Gastrocnemius medialis (tissue), 4 donors: ENCODE measurements at places on chromosomes 3 and 15. TPM values are rescaled to one million over a fixed set of nuclear protein-coding genes. Genes with fewer than 3 reads are reported as not detected.
A peak's percentile ranks its signal among the peaks of the same experiment; 100 is the strongest.

- no peaks in the 10 kb centered on the region for H3K36me3 ChIP-seq
- no peak overlapping the region for H3K27ac ChIP-seq
- H3K27me3 ChIP-seq: no peaks in the 10 kb centered on the region
These were observed 356.2 kb downstream of the SV2B start for GRCh38 chr15:91456251-91456718.

- H3K27ac ChIP-seq: no peak overlapping the region
- no peak for DNase-seq
- H3K27me3 ChIP-seq: no peaks in the 10 kb centered on the region
- H3K4me1 ChIP-seq: peaks cover 15% of the 10 kb centered on the region
- H3K36me3 ChIP-seq: peaks cover 11% of the 10 kb centered on the region
- no peak overlapping the region for H3K4me3 ChIP-seq
These were observed 76.3 kb downstream of the UBE3A start for GRCh38 chr15:25362545-25362944.

DNA sequence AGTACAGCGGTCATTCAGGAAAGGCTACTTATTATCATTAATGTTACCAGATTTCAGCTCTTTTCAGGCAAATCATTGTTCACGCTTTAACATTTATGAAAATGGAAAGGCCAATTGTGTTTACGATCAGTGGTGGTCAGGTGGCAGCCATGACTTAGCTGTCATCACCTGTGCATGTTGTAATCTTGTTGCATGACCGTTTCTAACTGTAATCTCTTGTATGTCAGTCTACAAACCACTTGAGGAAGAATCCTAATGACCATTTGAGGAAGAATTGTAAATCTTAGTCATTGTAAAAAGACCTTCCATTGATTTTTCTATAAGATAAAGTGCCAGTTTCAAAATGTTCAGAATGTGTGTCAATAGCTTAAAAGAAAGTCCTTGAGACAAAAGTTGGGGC lies 100.4 kb downstream of the SERPINI1 start:
- H3K27me3 ChIP-seq: no peaks in the 10 kb centered on the region
- H3K36me3 ChIP-seq: no peaks in the 10 kb centered on the region
- H3K4me3 ChIP-seq: no peak overlapping the region
- no peak for DNase-seq
- no peak overlapping the region for H3K27ac ChIP-seq

DNA sequence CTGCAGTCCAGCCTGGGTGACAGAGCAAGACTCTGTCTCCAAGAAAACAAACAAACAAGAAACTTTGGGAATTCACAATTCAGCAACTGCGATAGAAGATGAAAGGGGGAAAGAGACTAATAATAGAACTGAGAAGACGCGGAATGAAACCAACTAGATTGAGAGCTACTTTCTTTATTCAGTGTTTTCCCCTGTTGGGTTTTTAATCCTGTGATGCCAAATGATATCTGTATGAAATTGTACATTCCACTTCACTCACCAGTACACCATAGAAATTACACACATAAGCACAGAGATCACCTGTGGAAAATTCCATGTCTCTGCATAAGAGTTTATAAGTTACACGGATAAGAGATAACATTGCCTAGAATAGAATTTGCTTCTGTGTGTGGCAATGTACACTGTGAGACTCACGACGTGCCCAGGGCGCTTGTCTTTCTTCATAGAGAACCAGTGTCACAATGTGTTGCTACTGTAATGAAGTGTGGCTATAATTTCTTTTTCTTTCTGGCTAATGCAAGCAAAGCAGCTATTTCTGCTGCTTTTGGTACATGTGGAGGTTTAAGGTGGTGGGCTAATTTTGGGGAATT lies 17.7 kb upstream of the CHST2 start:
- no peaks in the 10 kb centered on the region for H3K36me3 ChIP-seq
- H3K4me3 ChIP-seq: no peak overlapping the region
- H3K27me3 ChIP-seq: no peaks in the 10 kb centered on the region
- no peaks in the 10 kb centered on the region for H3K4me1 ChIP-seq

- H3K4me1 ChIP-seq: no peaks in the 10 kb centered on the region
- no peak for DNase-seq
- no peaks in the 10 kb centered on the region for H3K36me3 ChIP-seq
These were observed 266.2 kb upstream of the IGF1R start for GRCh38 chr15:98382139-98382538.

GRCh38 chr3:48128774-48129173 lies 59.4 kb downstream of the CDC25A start:
- peaks cover 9% of the 10 kb centered on the region for H3K4me1 ChIP-seq
- H3K4me3 ChIP-seq: no peak overlapping the region
- H3K27ac ChIP-seq: peak overlapping the region; percentile 74
- DNase-seq: no peak

DNA sequence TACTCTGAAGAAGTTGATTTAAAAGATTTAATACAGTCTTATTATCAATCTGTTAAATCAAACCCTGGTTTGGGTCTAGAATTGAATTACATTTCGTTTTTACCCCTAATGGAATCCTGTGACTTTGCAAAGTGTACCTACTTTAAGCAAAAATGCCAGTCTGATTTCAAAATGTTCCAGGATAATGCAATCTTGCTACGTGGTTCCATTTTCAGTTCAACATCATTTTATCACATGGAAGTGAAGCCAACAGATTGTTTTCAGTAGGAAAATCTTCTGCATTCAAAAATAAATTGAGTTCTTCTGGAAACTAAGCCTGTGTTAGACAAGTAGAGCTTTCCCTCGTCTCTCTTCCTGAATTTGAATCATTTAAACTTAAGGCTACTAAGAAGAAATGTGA lies 356.4 kb downstream of the CHST2 start:
- no peak for DNase-seq
- H3K4me1 ChIP-seq: no peaks in the 10 kb centered on the region
- H3K27ac ChIP-seq: no peak overlapping the region
- no peaks in the 10 kb centered on the region for H3K36me3 ChIP-seq
- no peaks in the 10 kb centered on the region for H3K27me3 ChIP-seq
- H3K4me3 ChIP-seq: no peak overlapping the region

DNA sequence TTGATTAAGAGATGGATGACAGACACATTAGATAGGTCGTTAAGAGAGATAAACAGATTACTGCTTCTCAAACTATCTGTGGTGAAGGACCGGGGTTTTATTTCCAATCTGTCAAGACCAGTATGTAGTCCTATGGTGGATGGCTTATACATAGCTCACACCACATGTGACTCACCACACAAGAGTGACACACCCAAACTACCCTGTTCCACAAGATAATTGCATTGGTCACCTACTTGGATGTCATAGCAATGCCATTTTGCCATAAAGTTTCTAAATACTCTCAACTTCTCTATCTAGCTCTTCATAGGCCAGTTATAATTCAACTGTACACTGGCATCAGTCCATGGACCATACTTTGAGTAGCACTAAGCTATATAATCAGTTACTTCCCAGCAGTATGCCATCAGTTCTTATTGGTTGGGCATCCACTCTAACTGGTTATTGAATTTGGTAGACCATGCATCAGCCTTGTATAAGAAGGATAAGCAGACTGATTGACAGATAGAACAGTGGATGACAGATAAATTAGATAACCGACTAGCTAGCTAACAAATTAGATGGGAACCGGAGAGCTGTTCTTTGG lies 11.6 kb downstream of the WWTR1 start:
- no peak overlapping the region for H3K27ac ChIP-seq
- DNase-seq: no peak
- H3K4me1 ChIP-seq: peaks cover 26% of the 10 kb centered on the region

GRCh38 chr3:165464736-165465135 lies 268.6 kb upstream of the SLITRK3 start:
- no peak for DNase-seq
- no peaks in the 10 kb centered on the region for H3K36me3 ChIP-seq
- H3K4me1 ChIP-seq: no peaks in the 10 kb centered on the region
- no peak overlapping the region for H3K27ac ChIP-seq

- peaks cover 11% of the 10 kb centered on the region for H3K4me1 ChIP-seq
- H3K36me3 ChIP-seq: peaks cover 7% of the 10 kb centered on the region
- H3K27ac ChIP-seq: peak overlapping the region; percentile 44
- no peak overlapping the region for H3K4me3 ChIP-seq
- H3K27me3 ChIP-seq: no peaks in the 10 kb centered on the region
These were observed 100.8 kb upstream of the MEX3B start for GRCh38 chr15:82146576-82146975.

DNA sequence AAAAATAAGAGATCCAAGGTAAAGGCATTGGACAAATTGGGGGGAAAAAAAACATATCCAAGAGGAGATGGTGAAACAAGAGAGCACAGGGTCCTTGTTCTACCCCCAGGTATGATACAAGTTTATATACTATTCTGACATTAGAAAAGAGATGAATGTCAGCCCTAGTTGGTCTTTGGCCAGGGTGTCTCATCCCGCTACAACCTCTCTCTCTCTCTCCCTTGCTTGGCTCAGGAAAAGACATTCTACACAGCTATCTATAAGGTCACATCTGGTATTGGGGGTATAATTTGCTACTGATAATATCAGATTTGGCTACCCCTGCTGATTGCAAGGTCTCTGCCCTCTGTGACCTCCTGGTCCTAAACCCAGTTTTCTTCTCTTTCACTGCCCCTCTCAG lies 117.2 kb downstream of the GOLIM4 start:
- DNase-seq: no peak
- no peak overlapping the region for H3K27ac ChIP-seq
- H3K27me3 ChIP-seq: no peaks in the 10 kb centered on the region
- H3K4me1 ChIP-seq: no peaks in the 10 kb centered on the region

GRCh38 chr3:153958635-153959595 lies 162.3 kb upstream of the ARHGEF26 start:
- H3K4me1 ChIP-seq: no peaks in the 10 kb centered on the region
- H3K4me3 ChIP-seq: no peak overlapping the region
- no peaks in the 10 kb centered on the region for H3K36me3 ChIP-seq
- no peak overlapping the region for H3K27ac ChIP-seq
- no peak for DNase-seq

- no peak overlapping the region for H3K4me3 ChIP-seq
- H3K27ac ChIP-seq: no peak overlapping the region
- no peaks in the 10 kb centered on the region for H3K36me3 ChIP-seq
These were observed 308.1 kb upstream of the COL8A1 start for GRCh38 chr3:99330281-99330680.

DNA sequence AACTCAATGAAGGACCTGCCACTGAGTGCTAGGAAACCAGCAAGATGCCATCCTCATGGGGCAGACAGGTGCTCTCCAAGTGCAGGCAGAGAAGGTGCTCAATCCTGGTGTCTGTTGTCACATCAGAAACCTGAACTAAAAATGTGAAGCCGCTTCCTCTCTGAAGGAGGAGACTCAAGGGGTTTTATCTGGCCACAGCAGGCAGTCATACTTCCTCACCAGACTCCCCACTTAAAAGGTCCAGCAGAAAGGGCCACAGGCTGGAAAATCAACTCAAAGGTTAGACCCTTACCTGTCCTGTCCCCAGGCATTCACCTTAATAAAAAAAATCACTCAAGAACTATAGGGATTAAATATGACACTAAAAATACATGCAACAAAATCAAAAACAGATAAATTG lies 4.8 kb downstream of the CCDC12 start:
- H3K36me3 ChIP-seq: no peaks in the 10 kb centered on the region
- H3K27ac ChIP-seq: peak overlapping the region; percentile 76

- no peak overlapping the region for H3K4me3 ChIP-seq
- no peaks in the 10 kb centered on the region for H3K36me3 ChIP-seq
- no peaks in the 10 kb centered on the region for H3K27me3 ChIP-seq
- no peak for DNase-seq
These were observed 433.4 kb upstream of the CFAP20DC start for GRCh38 chr3:59483191-59483590.

GRCh38 chr3:194225988-194226663 lies 90.2 kb downstream of the HES1 start:
- no peak overlapping the region for H3K4me3 ChIP-seq
- H3K27ac ChIP-seq: no peak overlapping the region
- H3K4me1 ChIP-seq: peaks cover 9% of the 10 kb centered on the region
- peaks cover 2% of the 10 kb centered on the region for H3K27me3 ChIP-seq

GRCh38 chr15:27237319-27237939 lies 266.4 kb downstream of the GABRG3 start:
- H3K27me3 ChIP-seq: no peaks in the 10 kb centered on the region
- H3K27ac ChIP-seq: no peak overlapping the region
- no peaks in the 10 kb centered on the region for H3K36me3 ChIP-seq
- no peak for DNase-seq
- H3K4me3 ChIP-seq: no peak overlapping the region

GRCh38 chr3:138442433-138442832 lies 8.0 kb downstream of the ESYT3 start:
- H3K27ac ChIP-seq: no peak overlapping the region
- DNase-seq: no peak
- H3K27me3 ChIP-seq: no peaks in the 10 kb centered on the region
- no peaks in the 10 kb centered on the region for H3K4me1 ChIP-seq
- no peaks in the 10 kb centered on the region for H3K36me3 ChIP-seq
- no peak overlapping the region for H3K4me3 ChIP-seq

DNA sequence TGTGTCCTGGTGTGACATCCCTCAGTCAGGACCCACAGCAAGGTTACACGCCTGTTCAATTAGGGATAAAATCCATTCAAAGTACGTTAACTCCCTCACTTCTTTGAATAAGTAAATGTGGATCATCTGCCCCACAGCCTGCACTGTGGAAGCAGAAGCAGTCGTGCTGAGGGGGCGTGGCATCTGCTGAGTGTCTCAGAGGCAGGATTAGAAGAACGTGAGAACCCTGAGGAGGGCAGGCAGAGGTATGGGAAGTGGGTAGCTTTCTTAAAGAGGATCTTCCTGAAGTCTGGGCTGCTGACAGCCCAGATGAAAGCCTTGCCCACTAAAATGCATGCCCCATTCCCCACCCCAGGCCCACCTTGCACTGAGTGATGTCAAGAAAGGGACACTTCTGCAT lies 28.5 kb downstream of the CRABP1 start:
- no peak for DNase-seq
- H3K27ac ChIP-seq: no peak overlapping the region
- H3K4me3 ChIP-seq: no peak overlapping the region
- H3K36me3 ChIP-seq: no peaks in the 10 kb centered on the region

GRCh38 chr3:141129541-141130011 lies 78.4 kb downstream of the SPSB4 start:
- H3K4me3 ChIP-seq: no peak overlapping the region
- H3K4me1 ChIP-seq: no peaks in the 10 kb centered on the region
- no peak for DNase-seq
- H3K27me3 ChIP-seq: no peaks in the 10 kb centered on the region
- no peak overlapping the region for H3K27ac ChIP-seq

DNA sequence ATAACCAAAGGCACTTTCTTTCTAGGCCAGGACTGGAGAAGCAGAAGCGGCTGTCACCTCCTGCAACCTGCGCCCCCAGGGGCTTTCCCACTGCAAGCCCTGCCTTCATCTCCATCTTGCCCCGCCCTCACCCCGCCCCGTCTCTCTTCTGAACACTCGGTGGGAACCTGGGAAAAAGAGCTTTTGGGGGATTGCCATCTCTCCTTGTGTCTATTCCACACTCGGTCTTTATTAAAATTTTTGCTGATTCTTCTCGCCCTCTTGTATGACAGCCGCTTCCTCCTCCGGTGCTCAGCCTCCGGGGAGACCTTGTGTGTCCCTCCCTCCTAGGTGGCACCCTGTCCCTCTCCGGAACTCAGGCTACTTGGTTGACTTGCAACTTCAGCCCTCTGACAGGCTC lies 41.9 kb upstream of the SPESP1 start:
- H3K27ac ChIP-seq: no peak overlapping the region
- no peak overlapping the region for H3K4me3 ChIP-seq
- H3K4me1 ChIP-seq: no peaks in the 10 kb centered on the region
- no peak for DNase-seq

Gene GLDN
- 0.49 TPM for total RNA-seq

Gene SNTN
- total RNA-seq: not detected

Gene MELTF
- total RNA-seq: 0.36 TPM

Gene PIGB
- total RNA-seq: 10.1 TPM

Gene NKTR
- total RNA-seq: 10.0 TPM

Gene P2RY12
- total RNA-seq: 0.52 TPM

Gene LTK
- 0.34 TPM for total RNA-seq
